Activated CD8-positive, alpha-beta T cell treated with anti-CD3 and anti-CD28 coated beads for 36 hours (primary cell): ENCODE measurements at places on chromosomes 12 and 14.

DNA sequence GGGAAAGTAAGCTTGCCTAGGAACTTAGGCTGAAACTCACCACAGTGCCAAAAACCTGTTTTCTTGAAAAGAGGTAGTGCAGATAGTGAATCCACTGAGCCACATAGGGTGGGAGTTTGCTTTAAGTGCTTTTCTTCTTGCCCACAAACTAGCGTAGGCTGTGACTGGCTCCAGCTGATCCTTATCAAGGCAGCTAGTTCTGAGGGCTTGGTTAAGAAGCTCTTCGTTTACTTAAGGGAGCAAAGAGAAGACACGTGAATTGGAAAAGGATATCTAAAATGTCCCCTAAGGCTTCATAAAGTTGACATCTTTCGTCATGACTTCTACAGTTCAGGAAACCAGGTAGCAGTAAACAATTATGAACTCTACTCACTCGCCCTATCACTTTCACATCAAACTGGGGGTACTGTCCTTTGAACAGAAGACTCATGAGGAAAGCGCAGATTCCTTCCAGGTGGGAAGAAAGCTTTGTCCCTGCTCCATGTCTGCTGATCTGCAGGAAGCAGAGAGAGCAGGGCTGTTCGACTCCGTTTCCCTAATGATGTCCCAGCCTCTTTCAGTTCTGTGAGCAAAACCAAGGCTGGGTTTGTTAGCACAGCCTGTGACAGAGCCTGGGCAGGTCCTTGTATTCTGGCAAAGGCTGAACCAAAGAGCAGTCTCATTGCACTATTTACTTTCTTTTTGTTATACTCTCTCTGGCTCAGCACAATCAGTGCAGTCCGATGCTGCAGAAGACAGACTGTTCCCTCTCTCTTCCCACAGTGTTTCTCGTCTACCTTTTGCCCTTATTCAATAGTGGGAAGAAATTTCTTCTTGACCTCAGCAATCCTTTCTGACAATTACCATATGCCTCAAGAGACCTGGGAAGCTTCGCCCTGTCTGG is 93.5 kb upstream of the ETV6 start:
- peak; percentile 41 for DNase-seq

DNA sequence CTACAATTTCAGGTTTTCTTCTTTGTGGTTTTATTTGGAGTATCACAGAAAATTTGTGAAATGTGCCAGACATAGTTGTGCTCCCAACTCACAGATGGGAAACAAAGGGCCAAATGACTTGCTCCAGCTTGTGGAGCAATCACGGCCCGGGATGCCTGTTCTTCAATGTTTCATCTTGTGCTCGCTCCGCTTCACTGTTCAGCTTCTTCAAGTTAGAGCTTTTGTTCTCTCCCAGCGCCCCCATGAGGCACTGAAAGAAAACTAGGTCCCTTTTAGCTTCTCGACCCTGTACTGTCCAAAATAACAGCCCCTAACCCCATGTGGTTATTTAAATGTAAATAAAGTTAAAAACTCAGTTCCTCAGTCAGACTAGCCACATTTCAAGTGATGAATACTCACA is 187.9 kb upstream of the STXBP6 start:
- DNase-seq: no peak

GRCh38 chr12:92504594-92504981 is 198.2 kb upstream of the PLEKHG7 start:
- DNase-seq: no peak

DNA sequence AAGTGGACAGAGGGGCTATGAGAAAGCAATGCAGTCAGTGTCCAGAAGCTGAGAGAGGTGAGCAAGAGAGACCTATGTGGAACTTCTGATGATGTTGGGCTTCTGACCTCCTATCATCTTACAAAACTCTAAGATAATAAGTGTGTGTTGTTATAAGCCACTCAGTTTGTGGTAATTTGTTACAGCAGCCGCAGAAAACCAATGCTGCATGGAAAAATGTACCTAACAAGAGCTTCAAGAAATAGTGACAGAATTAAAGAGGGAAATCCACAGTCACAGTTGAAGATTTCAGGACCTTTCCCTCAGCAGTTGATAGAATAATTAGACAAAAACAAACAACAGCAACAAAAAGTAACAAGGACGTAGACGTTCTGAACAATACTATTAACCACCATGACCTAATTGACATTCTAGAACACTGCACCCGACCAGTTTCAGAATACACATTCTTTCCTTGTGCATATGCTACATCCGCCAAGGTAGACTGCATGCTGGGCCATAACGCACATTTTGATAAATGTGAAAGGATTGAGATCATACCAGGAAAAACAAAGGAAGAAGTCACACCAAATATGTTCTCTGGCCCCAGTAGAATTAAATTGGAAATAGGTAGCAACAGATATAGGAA is 1.8 kb upstream of the EVL start:
- DNase-seq: peak; percentile 60

GRCh38 chr12:24948757-24949722 is at the start of gene BCAT1:
TSS of gene BCAT1 (minus strand) at chr12:24949101. CDS start at chr12:24948932, 169 bp downstream.
- DNase-seq: peak; percentile 70

DNA sequence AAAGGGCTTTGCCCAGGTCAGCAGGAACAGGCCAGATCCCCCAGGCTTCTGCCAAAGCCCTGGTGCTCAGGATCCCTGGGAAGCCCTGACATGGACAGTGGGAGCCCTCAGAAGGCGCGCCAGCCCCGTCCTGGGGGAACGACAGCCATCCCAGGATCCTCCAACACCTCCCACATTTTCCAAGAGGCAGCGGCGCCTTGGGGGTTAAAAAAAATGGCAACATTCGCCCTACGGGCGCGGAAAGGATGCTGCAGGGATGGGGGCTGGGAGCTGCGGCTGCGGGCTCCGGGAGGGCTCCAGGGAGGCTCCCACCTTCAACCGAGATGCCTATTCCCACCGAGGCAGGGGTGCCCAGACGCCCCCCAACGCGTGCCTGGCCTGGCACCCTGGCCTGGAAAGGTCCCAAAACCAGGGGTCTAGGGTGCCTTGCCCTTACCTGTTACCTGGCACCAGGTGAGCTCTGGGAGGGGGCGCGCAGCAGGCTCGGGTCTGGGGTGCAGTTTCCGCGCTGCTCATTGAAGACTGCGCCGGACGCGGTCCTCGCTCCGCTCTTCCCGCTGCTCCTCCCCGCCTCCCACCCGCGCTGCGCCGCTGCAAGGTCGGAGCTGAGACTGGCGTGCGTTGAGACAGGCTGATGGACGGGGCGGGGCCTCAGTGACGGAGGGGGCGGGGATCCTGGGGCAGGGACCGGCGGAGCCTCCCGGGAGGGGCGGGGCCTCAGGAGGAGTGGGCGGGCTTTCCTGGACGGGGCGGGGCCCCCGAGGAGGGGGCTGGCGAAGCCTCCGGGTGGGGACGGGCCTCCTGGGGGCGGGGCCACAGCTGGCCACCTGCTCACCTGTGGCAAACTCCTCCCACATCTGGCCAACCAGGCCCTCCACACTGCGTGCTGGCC is at the start of gene ABCB9:
ABCB9 (minus strand) TSS at position 613 of the 892 bp plus-strand sequence. CDS start 6,228 bp downstream, outside the sequence.
- DNase-seq: peak; percentile 97

GRCh38 chr12:64916411-64917261 is 92.2 kb downstream of the TBC1D30 start:
- no peak for DNase-seq
